ENCODE measurements at places on chromosomes 2 and 18.

- H3K27me3 ChIP-seq: no peaks in the 10 kb centered on the region
- no peak for DNase-seq
- no peaks in the 10 kb centered on the region for H3K4me1 ChIP-seq
- no peaks in the 10 kb centered on the region for H3K36me3 ChIP-seq
- no peak overlapping the region for H3K27ac ChIP-seq
Measured at GRCh38 chr2:211923019-211923418, 615.6 kb downstream of the ERBB4 start.

DNA sequence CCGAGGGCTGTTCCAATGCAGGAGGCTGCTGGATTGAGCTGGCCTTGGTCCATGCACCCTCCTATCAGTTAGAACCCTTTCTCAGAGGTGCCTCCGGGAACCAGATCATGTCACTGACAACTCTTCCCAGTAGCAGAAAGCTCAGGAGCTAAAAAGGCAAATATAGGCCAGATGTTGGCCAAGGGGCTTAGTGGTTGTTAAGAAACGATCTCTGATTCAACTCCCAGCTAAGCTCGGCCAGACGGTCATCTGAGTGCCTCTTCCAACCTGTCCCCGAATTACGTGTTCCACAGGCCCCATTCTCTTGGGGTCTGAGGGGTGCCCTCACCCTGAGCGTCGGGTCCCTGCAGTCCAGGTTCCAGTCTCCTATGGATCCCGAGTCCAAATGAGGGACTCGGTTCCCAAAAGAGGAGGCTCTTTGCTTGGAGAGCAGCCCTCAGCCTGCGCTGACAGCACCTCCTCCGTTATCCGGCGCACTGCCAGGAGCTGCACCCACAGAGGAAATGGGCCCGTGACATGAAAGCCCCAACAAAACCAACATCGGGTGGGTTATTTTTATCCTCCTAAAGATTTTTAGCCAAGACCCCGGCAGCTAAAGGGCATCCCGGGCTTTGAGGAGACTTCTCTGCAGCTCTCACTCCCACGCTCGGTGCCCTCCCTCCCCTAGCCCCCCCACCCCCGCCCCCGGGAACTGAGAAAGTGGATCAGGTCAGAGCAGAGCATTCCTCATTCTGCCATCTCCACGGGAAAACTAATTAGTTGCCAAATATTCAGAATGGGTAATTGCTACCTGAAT is 106.6 kb upstream of the ID2 start:
- H3K4me3 ChIP-seq: no peak overlapping the region
- H3K27me3 ChIP-seq: peaks cover 99% of the 10 kb centered on the region
- H3K4me1 ChIP-seq: no peaks in the 10 kb centered on the region
- no peaks in the 10 kb centered on the region for H3K36me3 ChIP-seq

- H3K27me3 ChIP-seq: no peaks in the 10 kb centered on the region
- no peak overlapping the region for H3K4me3 ChIP-seq
- DNase-seq: no peak
- H3K27ac ChIP-seq: no peak overlapping the region
- H3K4me1 ChIP-seq: peaks cover 10% of the 10 kb centered on the region
Measured at GRCh38 chr2:24457696-24458386, 33.2 kb upstream of the NCOA1 start.

DNA sequence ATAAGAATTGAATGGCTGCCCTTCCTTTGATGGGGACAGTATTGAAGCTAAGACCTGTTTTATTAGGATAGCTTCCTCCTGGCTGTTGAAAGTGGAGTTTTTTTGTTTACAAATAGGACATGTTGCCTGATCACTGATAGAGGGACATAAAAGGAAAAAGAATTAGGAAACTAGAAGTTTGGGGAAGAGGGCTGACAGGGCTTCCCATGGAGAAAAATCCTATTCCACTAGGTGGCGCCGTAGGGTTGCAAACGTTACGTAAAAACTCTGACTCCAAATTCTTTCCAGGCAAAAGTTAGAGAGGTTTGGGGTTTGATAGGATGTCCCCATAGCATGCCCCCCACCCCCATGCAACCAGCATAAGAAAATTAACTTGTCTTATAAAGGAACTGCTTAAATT is 11.1 kb upstream of the RBFA start:
- DNase-seq: no peak
- H3K27ac ChIP-seq: no peak overlapping the region
- no peak overlapping the region for H3K4me3 ChIP-seq
- peaks cover 5% of the 10 kb centered on the region for H3K27me3 ChIP-seq
- H3K36me3 ChIP-seq: no peaks in the 10 kb centered on the region

- H3K27ac ChIP-seq: no peak overlapping the region
- H3K27me3 ChIP-seq: no peaks in the 10 kb centered on the region
- no peak for DNase-seq
- no peak overlapping the region for H3K4me3 ChIP-seq
Measured at GRCh38 chr2:98777710-98778109, 46.8 kb upstream of the MGAT4A start.

DNA sequence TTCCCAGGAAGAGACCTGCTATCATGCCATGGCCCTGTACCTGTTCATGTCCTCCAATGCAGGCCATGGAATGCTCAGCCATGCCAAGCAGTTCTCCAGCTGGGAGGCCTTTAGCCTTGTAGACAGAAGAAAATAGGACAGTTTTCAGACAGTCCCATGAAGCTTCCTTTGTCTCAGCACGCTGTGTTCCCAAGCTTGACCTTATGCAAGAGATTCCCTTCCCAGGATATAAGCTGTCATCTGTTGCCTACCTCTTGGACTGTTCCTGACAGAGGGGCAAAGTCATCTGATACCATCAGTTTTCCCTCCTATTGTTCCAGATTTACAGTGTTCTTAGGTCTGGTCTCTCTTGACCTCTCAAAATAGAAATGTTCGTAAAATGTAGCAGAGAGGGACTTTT is 96.6 kb upstream of the EML6 start:
- H3K36me3 ChIP-seq: peaks cover 52% of the 10 kb centered on the region
- DNase-seq: no peak
- no peaks in the 10 kb centered on the region for H3K27me3 ChIP-seq
- H3K27ac ChIP-seq: no peak overlapping the region
- no peak overlapping the region for H3K4me3 ChIP-seq

DNA sequence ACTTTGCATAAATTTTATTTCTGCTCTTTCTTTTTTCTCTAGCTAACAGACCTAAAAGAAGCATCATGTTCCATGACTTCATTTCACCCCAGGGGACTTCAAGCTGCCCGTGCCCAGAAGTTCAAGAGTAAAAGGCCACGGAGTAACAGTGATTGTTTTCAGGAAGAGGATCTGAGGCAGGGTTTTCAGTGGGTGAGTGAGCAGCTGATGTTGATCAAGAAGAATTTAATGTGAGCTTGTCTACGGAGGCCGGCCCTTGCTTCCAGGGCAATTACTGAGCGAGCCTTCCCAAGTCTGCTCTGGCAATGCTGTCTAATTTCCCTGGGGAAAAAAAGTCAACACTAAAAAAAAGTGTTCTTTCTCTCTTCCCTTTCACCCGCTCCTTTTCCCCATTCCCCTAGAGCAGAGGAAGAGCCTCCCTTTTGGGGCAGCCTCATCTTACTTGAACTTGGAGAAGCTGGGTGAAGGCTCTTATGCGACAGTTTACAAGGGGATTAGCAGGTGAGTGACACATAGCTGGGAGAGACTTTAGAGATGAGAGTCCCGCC is 1.2 kb downstream of the CDK15 start:
- no peak overlapping the region for H3K27ac ChIP-seq
- no peak overlapping the region for H3K4me3 ChIP-seq
- DNase-seq: no peak
- no peaks in the 10 kb centered on the region for H3K36me3 ChIP-seq

DNA sequence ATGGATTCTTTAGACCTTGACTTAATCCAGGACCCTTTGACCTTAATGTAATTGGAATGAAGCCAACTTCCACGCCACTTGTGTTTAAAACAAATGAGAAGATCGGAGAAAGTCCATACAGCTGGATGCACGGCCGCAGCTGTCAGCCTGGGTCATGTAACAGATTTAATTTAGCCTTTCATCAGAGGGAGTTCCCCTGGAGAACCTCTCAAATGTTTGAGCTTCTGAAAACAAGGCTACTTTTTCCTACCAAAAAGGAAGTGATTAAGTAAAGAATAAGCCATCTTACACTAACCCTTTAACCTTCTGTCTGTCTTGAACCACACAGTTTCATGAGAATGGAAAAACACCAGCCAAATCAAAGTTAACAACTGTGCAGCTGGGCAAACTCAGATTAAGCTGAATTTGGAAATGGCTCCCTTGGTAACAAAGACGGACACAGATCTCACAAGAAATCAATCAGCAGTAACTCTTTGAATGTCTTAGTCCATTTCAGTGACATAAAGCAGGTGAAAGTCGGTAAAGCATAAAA is 103.6 kb downstream of the DOCK10 start:
- H3K27ac ChIP-seq: no peak overlapping the region
- H3K4me1 ChIP-seq: no peaks in the 10 kb centered on the region
- no peaks in the 10 kb centered on the region for H3K36me3 ChIP-seq
- H3K4me3 ChIP-seq: no peak overlapping the region
- DNase-seq: no peak

GRCh38 chr2:179165356-179166000 is 99.2 kb downstream of the SESTD1 start:
- no peak overlapping the region for H3K4me3 ChIP-seq
- peaks cover 13% of the 10 kb centered on the region for H3K36me3 ChIP-seq
- H3K4me1 ChIP-seq: no peaks in the 10 kb centered on the region
- no peak overlapping the region for H3K27ac ChIP-seq
- H3K27me3 ChIP-seq: no peaks in the 10 kb centered on the region

DNA sequence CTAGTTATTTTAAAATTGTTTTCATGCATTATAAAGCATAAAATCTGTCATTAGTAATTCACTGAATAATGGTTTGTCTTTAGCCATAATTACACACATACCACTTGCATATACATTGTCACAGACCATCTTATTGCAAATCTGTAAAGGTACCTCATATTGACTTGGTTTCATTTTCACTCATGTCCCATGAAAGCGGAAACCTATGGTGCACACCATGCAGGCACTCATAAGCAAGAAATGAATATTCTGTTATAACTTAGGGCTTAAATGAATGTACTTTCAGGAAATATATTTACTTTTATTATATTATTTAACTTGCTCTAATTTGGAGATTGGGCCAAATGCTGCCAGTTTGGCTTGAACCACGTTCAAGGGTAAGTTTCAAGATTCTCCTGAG is 29.2 kb upstream of the STK17B start:
- no peaks in the 10 kb centered on the region for H3K36me3 ChIP-seq
- no peak overlapping the region for H3K4me3 ChIP-seq
- no peak for DNase-seq

DNA sequence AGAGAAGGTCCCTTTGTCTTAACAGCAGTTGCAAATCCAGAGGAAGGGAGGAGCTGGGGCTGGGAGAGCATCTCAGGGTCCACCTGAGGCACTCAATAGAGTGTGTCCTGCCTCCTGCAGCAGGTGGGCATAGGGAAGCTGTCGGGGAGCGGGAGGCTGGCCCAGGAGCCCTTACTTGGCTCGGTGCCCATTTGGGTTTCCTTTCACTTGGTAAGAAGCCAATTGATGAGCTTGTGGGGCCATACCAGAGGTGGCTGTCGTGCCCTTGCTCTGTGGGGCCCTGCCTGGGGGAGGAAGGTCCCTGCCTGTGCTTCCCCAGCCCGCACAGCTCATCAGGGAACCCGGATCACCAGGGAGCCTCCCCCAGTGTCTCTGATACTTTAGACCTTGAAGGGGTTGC is 229.7 kb downstream of the DYSF start:
- no peak overlapping the region for H3K4me3 ChIP-seq
- no peak for DNase-seq
- H3K4me1 ChIP-seq: no peaks in the 10 kb centered on the region
- H3K36me3 ChIP-seq: peaks cover under 1% of the 10 kb centered on the region

DNA sequence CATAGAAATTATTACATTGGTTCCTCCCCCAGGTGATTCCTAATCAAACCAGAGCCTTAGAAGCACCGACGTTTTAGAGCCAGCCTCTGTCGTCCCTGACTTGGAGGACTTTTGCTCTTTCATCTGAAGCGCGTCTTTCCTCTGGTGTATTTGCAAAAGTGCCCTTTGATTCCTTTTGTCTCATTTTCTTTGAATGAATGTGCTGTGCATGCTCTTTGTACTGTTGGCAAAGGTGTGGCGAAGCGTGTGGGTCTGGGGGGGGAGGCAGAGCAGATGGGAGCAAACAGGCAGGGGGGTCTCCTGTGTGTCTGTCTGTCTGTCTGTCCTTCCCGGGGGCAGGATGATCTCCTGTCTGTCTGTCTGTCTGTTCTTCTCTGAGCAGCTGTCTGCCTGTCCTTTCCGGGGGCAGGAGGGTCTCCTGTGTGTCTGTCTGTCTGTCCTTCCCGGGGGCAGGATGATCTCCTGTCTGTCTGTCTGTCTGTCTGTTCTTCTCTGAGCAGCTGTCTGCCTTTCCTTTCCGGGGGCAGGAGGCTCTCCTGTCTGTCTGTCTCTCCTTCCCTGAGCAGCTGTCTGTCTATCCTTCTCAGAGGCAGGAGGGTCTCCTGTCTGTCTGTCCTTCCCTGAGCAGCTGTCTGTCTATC is 205.5 kb upstream of the MYT1L start:
- H3K4me1 ChIP-seq: no peaks in the 10 kb centered on the region
- H3K27ac ChIP-seq: no peak overlapping the region
- H3K36me3 ChIP-seq: no peaks in the 10 kb centered on the region
- H3K4me3 ChIP-seq: no peak overlapping the region
- peaks cover 60% of the 10 kb centered on the region for H3K27me3 ChIP-seq

DNA sequence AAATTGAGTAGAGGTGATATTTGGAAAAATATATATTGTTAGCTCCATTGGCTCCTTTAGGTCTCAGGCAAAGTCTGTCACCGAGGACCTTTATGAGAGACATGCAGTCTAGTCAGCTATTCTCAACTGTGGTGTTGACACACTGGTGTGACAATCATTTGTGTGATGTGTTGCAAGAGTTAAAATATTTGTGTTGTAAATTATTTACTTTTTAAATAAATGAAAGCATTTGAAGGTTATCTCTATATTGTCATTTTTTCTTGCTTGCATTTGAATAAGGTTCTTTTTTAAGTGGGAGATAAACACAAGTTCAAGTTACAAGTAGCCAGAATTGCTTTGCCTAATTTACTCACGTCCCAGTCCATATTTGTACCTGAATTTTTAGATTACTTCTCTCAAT is 4.3 kb downstream of the REL start:
- 0 out of 2 replicates have a peak, but pooled peaks cover 3% of the 10 kb centered on the region for H3K36me3 ChIP-seq
- H3K27ac ChIP-seq: no peak overlapping the region
- no peak overlapping the region for H3K4me3 ChIP-seq
- no peaks in the 10 kb centered on the region for H3K27me3 ChIP-seq
- peaks cover 31% of the 10 kb centered on the region for H3K4me1 ChIP-seq

- no peak overlapping the region for H3K27ac ChIP-seq
- H3K4me1 ChIP-seq: no peaks in the 10 kb centered on the region
- no peaks in the 10 kb centered on the region for H3K36me3 ChIP-seq
- no peak overlapping the region for H3K4me3 ChIP-seq
- H3K27me3 ChIP-seq: no peaks in the 10 kb centered on the region
Measured at GRCh38 chr2:128069769-128070168, 21.2 kb upstream of the UGGT1 start.
